Activated naive CD4-positive, alpha-beta T cell treated with anti-CD3 and anti-CD28 coated beads for 36 hours (primary cell): ENCODE measurements at places on chromosomes 6 and 20.

DNA sequence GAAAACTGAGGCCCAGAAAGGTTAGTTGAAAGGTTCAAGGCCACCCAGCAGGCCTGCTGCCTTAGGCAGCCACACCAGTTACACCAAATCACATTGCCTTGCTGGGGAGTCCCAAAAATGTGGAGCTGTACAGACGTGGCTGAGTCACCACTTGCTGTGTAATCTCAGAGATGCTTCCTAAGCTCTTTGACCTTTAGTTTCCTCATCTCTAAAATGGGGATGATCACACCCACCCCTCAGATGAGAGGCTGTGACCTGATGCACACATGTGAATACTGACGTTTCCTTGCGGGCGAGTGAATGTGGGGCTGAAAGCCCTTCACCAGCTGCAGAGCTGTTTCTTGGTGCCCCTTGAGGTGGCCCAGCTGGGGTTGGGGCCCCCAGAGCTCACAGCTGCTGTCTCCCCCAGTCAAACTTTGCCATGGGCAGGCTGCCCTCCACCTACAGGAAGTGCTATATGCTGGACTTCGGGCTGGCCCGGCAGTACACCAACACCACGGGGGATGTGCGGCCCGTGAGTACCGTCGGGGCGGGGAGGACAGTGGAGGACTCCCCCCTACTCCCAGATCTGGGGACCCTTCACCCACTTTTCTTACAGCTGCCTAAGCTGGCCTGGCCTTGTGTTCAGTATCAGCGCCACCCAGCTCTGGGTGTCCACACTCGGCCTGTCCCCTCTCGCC is 11.0 kb downstream of the TTBK1 start:
- peak; percentile 58 for DNase-seq

GRCh38 chr6:3419624-3420272 is 37.1 kb downstream of the SLC22A23 start:
- peak; percentile 51 for DNase-seq

- DNase-seq: no peak
Observed at GRCh38 chr6:7418238-7418905, 28.8 kb downstream of the RIOK1 start.

GRCh38 chr6:48775157-48775556 is 664.2 kb upstream of the PTCHD4 start:
- no peak for DNase-seq

DNA sequence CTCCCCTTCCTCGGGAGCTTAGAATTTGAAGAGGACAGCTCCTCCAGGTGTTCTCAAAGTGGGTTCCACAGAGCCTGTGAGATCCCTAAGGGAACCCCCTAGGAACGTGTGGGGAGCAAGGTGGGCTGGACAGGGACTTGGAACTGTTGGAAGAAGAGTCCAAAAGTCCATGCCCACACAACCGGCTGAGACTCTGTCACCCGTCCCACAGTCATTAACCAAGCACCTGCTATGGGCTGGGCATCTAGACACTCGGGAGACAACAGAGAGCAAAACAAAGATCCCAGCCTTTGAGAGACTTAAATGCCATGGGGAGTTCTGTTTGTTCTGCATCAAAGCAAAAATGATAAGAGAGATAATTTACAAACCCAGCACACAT is 51.9 kb upstream of the SAYSD1 start:
- DNase-seq: no peak

DNA sequence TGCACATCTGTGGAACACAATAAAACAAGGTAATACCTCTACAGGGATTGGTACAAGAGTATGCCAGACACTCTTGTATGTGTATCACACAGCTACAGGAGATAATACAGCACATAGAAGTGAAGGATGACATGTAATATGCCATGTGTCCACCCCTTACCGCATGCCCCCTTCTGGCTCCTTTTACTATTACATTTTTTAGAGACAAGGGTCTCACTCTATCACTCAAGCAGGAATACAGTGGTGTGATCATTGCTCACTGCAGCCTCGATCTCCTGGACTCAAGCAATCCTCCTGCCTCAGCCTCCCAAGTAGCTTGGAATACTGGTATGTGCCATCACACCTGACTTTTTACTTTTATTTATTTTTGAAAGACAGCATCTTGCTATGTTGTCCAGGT is 4.2 kb upstream of the NCR3 start:
- peak; percentile 56 for DNase-seq
